H9 (cell line): ENCODE measurements at places on chromosomes 7 and 10. TPM values are rescaled to one million over a fixed set of nuclear protein-coding genes. Genes with fewer than 3 reads are reported as not detected.

GRCh38 chr7:29989257-29989995, at the start of gene SCRN1:
SCRN1 (minus strand) TSS chr7:29989801; CDS start chr7:29969067, 20,734 bp downstream.
- peak within 1 kb of the TSS; percentile 91 for H3K4me3 ChIP-seq
- no peak within 1 kb of the TSS for H3K27ac ChIP-seq
- DNase-seq: peak; percentile 63
- H3K27me3 ChIP-seq: no peaks in the 10 kb centered on the region

DNA sequence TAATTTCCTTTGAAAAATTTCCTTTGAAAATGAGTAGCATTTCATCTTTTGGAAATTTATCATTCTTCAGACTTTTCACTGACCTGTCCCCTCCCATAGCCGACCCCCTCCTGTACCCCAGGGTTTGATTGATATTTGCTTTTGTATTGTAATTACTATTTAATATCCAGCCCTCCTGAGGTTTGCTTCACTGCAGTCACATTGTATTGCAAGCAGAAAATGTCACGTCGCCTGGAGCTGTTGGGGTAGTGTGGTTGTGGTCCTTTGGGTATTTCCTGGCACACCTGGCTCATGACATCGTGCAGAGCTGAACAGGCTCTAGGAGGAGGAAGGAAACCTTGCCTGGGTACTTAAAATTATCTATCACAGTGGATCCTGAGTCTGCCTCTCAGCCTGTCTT, 116.1 kb downstream of the INSYN2A start:
- peaks cover 31% of the 10 kb centered on the region for H3K36me3 ChIP-seq
- no peaks in the 10 kb centered on the region for H3K27me3 ChIP-seq
- no peak overlapping the region for H3K4me3 ChIP-seq
- H3K27ac ChIP-seq: no peak overlapping the region

GRCh38 chr10:133224756-133225372, 5.2 kb upstream of the UTF1 start:
- H3K27me3 ChIP-seq: peaks cover 6% of the 10 kb centered on the region; the same call in 1 of the 2 replicates
- DNase-seq: no peak
- no peak overlapping the region for H3K27ac ChIP-seq
- no peak overlapping the region for H3K4me3 ChIP-seq
- peaks cover 3% of the 10 kb centered on the region; the same call in 1 of the 2 replicates for H3K36me3 ChIP-seq

GRCh38 chr7:762885-763284, 35.8 kb upstream of the PRKAR1B start:
- no peak overlapping the region for H3K27ac ChIP-seq
- no peaks in the 10 kb centered on the region for H3K27me3 ChIP-seq
- H3K36me3 ChIP-seq: peaks cover 41% of the 10 kb centered on the region
- H3K4me1 ChIP-seq: no peaks in the 10 kb centered on the region
- H3K4me3 ChIP-seq: no peak overlapping the region

GRCh38 chr7:28362182-28362581, 50.1 kb upstream of the CREB5 start:
- H3K36me3 ChIP-seq: peaks cover 11% of the 10 kb centered on the region
- no peak overlapping the region for H3K27ac ChIP-seq
- no peaks in the 10 kb centered on the region for H3K27me3 ChIP-seq
- DNase-seq: no peak
- no peak overlapping the region for H3K4me3 ChIP-seq

DNA sequence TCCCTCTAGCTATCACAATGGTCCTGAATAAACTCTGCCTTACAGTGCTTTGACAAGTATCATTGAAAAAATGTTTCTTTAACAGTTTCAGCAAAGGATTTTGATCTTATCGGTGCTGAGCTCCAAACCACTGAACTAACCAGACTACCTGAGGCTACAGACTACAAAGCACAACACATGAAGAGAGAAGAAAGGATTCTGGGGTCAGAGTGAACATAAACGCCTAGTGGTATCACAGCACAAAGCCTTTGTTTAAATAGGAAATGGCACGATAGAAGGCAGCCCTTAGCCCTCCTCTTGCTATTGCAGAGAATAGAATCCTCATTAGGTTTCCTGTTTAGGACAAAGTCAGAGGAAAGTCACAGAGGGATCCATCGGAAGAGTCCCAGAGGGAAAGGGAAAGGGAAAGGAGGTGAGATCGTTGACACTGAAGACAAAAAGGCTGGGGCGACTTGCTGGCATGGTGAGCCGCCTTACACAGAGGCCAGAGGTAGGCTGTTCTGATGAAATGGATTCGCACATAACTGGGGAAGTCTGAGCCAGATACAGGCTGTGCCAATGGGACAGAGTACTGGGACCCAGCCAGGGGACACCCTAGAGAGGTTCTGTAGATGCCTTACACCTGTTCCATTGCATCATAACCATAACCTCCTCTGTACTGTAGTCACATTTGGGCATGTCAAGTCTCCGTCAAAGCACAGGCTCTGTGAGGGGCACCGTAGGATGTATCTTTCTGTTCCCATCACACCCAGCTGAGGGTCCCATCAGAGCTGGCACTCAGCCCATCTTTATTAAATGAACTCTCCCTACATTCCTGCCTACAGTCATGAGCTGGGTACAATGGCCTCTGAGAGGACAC, 71.5 kb downstream of the XPNPEP1 start:
- no peak overlapping the region for H3K27ac ChIP-seq
- H3K27me3 ChIP-seq: no peaks in the 10 kb centered on the region
- H3K4me1 ChIP-seq: no peaks in the 10 kb centered on the region
- no peak for DNase-seq
- H3K36me3 ChIP-seq: no peaks in the 10 kb centered on the region

DNA sequence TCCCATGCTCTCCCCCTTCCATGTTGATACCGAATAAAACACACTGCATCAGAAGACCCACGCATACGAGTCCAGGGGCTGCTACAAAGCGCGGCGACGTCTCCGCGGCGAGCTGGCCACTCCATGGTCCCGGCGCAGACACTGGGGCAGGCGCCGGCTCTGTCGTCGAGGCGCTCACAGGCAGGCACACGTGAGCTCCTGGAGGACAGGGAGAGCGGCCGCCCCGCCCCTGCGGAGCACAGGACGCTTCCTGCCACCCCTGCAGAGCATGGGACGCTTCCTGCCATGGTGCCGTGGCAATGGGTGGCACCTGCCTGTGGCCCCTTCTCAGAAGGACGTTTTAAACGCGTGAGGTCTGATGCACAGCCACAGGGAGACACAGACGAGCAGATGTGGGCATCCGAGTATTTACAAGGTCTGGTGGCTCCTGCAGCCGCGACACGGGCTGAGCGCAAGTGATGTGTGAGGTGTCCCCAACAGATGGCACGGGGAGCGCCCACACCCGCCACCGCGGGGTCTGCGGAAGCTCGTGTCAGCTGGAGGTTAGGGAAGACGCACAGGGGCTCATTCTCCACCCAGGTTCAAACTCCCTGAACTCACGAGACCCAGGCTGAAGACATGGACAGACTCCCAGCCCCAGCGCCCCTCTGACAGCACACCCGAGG, 21.4 kb upstream of the GPR146 start:
- H3K36me3 ChIP-seq: peaks cover 4% of the 10 kb centered on the region
- H3K4me1 ChIP-seq: no peaks in the 10 kb centered on the region
- no peak for DNase-seq
- H3K27ac ChIP-seq: no peak overlapping the region

GRCh38 chr7:78585980-78586379, 787.4 kb downstream of the PHTF2 start:
- peaks cover 2% of the 10 kb centered on the region; the same call in 1 of the 3 replicates for H3K36me3 ChIP-seq
- H3K4me1 ChIP-seq: peaks cover 4% of the 10 kb centered on the region; the same call in 1 of the 2 replicates
- no peaks in the 10 kb centered on the region for H3K27me3 ChIP-seq
- H3K27ac ChIP-seq: no peak overlapping the region

DNA sequence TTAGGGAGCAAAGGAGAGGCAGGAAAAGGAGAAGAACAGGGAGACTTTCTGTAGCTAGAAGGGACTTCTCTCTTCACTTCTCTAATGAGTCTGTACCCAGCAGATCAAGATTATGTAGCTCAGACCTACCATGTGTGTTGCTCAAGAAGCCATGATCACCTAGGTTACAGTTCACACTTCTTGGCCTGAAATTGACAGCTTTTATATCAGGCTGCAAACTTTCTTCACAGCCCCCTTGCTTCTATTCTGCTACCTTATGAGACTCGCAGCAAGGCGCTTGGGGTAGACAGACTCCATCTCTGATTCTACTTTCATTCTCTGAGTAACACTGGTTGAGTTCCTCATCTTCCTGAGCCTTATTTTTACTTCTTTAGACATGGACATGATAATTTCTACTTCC, 19.6 kb upstream of the GIMAP2 start:
- no peak overlapping the region for H3K27ac ChIP-seq
- H3K4me1 ChIP-seq: no peaks in the 10 kb centered on the region
- H3K4me3 ChIP-seq: no peak overlapping the region
- H3K27me3 ChIP-seq: no peaks in the 10 kb centered on the region

DNA sequence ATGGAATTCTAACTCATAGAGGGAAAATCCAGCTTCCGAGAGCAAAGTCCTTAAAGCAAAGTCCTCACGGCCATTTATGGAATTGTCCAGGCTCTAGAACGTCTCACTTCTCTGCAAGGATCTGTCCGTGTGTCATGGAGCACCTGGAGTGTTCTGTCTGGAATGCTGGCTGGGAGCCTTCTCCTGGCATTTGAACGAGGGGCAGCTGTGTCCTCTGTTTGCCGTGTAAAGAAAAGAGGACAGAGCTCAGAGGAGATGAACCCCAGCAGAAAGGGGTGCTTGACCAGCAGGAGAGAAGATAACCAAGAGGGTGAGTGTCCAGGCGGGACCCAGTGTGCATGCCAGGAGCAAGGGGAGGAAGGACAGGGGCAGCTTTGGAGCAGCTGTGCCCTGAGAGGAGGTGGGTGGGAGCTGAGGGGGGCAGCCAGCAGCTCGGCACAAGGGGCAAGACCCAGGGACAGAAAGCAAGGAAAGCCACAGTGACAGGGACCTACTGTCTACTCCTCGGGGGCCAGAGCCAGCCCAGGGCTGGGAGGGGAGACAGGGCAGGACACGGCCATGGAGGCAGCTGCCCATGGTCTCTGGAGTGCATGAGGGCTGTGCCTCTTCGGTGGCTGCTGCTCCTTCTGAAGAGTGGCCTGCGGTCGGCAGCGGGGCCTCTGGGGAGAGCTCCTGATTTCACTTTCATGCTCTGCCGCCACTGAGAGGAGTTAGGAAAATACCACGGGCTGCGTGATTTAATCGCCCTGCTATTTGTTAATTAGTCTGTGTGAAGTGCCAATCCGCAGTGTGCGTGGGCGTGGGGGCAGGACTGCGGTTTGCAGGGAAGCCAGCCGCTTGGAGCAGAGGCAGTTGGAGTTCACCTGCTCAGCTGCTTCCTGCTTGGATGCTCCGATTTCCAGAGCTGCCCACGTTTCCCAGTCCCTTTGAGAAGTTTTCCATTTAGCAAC, 149.3 kb upstream of the SHH start:
- no peaks in the 10 kb centered on the region for H3K27me3 ChIP-seq
- no peak overlapping the region for H3K27ac ChIP-seq
- no peaks in the 10 kb centered on the region for H3K4me1 ChIP-seq
- H3K36me3 ChIP-seq: no peaks in the 10 kb centered on the region
- no peak for DNase-seq

DNA sequence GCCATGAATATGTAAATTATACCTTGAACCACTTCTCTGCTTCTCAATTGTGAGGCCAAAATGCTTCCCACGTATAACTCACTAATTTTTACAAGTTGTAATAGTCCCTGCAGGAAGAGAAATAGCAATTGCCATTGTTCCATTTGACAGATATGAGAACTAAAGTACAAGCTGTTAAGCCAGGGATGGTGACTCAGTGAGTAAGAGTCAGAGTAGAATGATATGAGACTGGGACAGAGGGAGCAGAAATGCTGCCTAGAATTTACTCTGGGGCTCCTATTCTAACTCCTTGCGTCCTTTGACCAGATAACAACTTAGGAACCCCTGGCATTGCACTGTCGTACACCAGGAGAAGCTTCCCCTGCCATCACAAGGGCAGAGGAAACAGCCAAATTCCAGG, 45.1 kb upstream of the SEPTIN7 start:
- peaks cover 2% of the 10 kb centered on the region; the same call in 1 of the 2 replicates for H3K4me1 ChIP-seq
- DNase-seq: no peak
- H3K36me3 ChIP-seq: no peaks in the 10 kb centered on the region
- H3K27me3 ChIP-seq: no peaks in the 10 kb centered on the region

DNA sequence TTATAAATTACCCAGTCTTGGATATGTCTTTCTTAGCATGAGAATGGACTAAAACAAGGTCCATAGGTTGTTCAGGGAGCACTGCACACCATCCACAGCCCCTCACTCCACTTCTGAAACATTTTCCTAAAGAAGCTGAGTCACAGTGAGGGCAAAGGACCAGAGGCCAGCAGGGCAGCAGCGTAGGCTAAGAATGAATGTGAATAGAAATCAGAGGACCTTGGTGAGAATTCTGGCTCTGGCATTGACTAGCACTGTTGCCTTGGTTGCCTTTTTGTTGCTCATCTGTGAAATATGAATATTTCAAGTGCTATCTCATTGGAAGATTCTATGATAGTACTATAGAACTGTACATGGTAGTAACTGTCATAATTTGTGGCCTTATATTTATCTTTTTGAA, 41.7 kb upstream of the TOMM7 start:
- H3K4me1 ChIP-seq: peaks cover 2% of the 10 kb centered on the region; the same call in 1 of the 2 replicates
- DNase-seq: no peak
- no peak overlapping the region for H3K27ac ChIP-seq
- no peak overlapping the region for H3K4me3 ChIP-seq

GRCh38 chr10:103660364-103661197, 167.1 kb downstream of the NEURL1 start:
- no peaks in the 10 kb centered on the region for H3K27me3 ChIP-seq
- H3K36me3 ChIP-seq: peaks cover 12% of the 10 kb centered on the region; the same call in 2 of the 3 replicates
- H3K4me1 ChIP-seq: no peaks in the 10 kb centered on the region
- H3K27ac ChIP-seq: no peak overlapping the region
- no peak for DNase-seq

DNA sequence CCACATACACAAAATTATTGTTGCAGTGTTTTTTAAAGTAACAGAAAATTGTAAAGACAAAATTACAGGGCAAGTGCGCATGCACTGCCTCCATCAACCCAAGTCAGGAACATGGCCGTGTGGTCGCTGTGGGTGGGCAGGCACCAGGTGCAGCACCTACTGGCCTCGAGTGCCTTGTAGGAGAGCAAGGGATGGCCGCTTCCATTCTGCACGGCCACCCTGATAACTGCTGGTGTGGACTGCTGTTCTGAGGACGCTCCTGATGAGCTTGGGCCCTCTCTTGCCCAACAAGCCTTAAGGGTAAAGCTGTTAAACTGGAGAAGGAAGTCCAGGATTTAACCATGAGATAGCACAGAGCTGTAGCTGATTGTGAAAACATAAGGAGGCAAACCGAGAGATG, 124.6 kb upstream of the PPP1R9A start:
- H3K4me3 ChIP-seq: no peak overlapping the region
- H3K4me1 ChIP-seq: no peaks in the 10 kb centered on the region
- no peak for DNase-seq
- H3K27me3 ChIP-seq: no peaks in the 10 kb centered on the region
- H3K36me3 ChIP-seq: no peaks in the 10 kb centered on the region
- H3K27ac ChIP-seq: no peak overlapping the region

DNA sequence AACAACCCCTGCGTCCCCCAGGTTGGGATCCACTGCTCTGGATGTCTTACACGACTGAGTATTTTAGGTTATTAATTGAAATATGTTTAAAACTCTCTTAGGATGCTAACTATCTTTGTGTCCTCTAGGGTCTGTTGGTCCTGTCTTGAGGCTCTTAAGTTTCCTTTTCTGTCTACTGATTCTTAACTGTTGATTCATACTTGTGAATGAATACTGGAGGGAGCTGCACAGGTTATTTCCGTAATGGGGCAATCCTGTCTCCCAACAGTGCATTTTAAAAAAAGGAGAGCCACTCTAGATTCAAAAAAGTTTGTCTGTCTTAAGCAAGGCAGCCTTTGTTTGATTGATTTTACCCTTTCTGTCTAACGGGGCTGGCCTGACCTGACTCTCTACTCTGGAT, 237.6 kb upstream of the POM121L12 start:
- no peak overlapping the region for H3K4me3 ChIP-seq
- no peak overlapping the region for H3K27ac ChIP-seq
- H3K27me3 ChIP-seq: no peaks in the 10 kb centered on the region
- H3K36me3 ChIP-seq: no peaks in the 10 kb centered on the region

The TCERG1L gene
- 3.3 and 3.5 TPM in 2 replicates for total RNA-seq

The ERVW-1 gene
- 0.09 TPM in 1 of 2 replicates, not detected in the other for total RNA-seq

The NEUROG3 gene
- not detected in 2 replicates for total RNA-seq

The GPR26 gene
- total RNA-seq: 0.07 and 0.09 TPM in 2 replicates

The ANKRD1 gene
- total RNA-seq: 0.11 and 0.13 TPM in 2 replicates

The TRIM50 gene
- not detected in 2 replicates for total RNA-seq
